Fibroblast of lung (primary cell): ENCODE measurements at places on chromosomes 3 and 15. TPM values are rescaled to one million over a fixed set of nuclear protein-coding genes. Genes with fewer than 3 reads are reported as not detected.

- peak; percentile 43 for DNase-seq
- H3K27ac ChIP-seq = no peak overlapping the region
- H3K36me3 ChIP-seq = no peaks in the 10 kb centered on the region
- no peaks in the 10 kb centered on the region for H3K27me3 ChIP-seq
Observed at GRCh38 chr3:78878011-78878410, 889.8 kb downstream of the ROBO1 start.

- H3K27me3 ChIP-seq = no peaks in the 10 kb centered on the region
- H3K4me1 ChIP-seq = peaks cover 11% of the 10 kb centered on the region
- DNase-seq = peak; percentile 41
- H3K27ac ChIP-seq = no peak overlapping the region
- no peak overlapping the region for H3K4me3 ChIP-seq
Observed at GRCh38 chr3:171349392-171349791, 110.8 kb downstream of the TNIK start.

DNA sequence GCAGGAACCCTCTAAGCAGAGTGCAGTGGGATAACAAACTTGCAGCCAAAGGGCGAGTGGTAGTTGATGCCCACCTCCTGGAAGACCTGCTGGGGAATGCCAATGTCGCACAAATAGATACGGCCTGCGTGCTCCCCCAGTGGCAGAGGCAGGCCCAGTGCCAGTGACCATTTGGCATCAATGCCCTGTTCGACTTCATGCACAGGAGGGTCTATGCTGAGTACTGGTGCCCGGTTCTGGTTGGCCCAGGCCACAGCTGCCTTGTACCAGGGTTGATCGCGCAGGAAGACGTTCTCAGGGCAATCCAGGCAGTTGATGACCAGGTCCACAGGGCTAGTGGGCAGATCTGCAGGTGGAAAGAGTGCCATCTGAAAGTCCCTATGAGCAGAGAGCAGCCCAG, 17.0 kb downstream of the CLK3 start:
- H3K27me3 ChIP-seq = no peaks in the 10 kb centered on the region
- H3K36me3 ChIP-seq = peaks cover 25% of the 10 kb centered on the region
- no peak overlapping the region for H3K4me3 ChIP-seq
- no peak overlapping the region for H3K27ac ChIP-seq
- H3K4me1 ChIP-seq = no peaks in the 10 kb centered on the region

DNA sequence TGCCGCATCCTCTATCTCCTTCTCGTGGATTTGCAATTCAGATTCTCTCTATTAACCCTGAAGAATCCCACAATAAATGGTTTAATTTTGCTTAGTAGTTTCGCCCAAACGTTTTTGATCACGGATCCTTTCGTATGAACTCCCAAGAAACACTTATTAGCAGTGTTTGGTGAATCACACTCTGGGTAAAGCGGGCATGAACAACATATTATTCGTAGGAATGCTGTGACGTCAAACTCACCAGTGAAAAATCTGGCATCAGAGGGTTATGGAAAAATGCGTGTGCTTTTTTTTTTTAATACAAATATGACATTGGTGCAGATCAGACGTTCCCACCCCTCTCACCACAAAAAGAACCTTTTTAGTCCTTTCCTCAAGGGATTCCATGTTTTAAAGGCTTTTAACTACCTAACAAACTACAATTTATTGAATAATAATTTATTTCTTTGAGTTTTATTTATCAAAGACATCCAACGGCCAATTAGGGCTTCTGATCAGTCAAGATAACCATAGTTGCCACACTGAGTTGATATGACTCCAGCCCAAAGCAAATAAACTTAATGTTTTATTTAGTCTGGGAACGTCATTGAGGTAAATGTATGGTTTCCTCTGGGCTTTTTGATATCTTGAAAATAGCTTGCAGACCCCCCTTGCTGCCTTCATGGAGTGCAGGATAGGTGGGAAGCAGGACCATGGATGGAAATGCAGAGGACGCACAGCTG, 45.5 kb upstream of the CGNL1 start:
- no peaks in the 10 kb centered on the region for H3K27me3 ChIP-seq
- no peak overlapping the region for H3K27ac ChIP-seq
- H3K36me3 ChIP-seq = no peaks in the 10 kb centered on the region
- DNase-seq = peak; percentile 84

DNA sequence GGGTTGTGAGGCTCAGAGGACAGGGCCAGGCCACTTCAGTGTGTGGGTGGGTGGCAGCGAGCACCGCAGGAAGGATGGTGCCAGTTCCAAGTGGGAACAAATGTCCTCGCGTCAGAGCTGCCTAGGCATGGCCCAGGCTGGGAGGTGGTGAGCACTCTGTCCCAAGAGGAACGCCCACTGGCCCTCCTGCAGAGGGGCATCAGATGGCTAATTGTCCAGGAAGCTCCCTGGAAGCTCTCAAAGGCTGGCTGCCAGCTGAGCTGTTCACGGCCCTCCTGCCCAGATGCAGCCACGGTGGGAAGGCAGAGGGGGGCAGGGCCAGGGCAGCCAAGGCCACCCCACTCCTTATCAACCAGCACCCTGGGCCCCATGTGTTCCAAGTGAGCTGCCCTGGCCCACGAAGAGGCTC, 55.2 kb downstream of the IQSEC1 start:
- no peak overlapping the region for H3K4me3 ChIP-seq
- no peak overlapping the region for H3K27ac ChIP-seq
- no peaks in the 10 kb centered on the region for H3K27me3 ChIP-seq

DNA sequence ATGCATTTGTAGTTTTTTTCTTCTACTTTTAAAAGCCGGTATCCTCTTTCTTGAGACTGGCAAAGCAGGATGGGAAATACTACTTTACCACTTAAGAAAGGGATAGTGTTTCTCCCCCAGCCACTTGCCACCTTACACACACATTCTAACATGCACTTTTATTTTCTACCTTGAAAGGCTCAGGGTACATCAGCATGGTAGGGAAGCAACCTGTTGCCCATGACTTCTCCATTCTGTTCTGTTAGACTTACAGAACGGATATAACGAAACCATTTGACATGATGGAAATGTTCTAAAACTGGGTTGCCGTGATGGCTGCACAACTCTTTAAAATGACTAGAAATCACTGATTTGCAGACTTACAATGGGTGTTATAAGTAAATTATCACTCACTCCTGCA, 405.5 kb downstream of the SHQ1 start:
- DNase-seq = no peak
- H3K4me3 ChIP-seq = no peak overlapping the region
- H3K36me3 ChIP-seq = peaks cover 1% of the 10 kb centered on the region

GRCh38 chr3:197216169-197216860, 82.1 kb downstream of the DLG1 start:
- H3K27ac ChIP-seq = peak overlapping the region; percentile 47
- H3K27me3 ChIP-seq = no peaks in the 10 kb centered on the region
- H3K4me3 ChIP-seq = no peak overlapping the region
- peak; percentile 85 for DNase-seq

DNA sequence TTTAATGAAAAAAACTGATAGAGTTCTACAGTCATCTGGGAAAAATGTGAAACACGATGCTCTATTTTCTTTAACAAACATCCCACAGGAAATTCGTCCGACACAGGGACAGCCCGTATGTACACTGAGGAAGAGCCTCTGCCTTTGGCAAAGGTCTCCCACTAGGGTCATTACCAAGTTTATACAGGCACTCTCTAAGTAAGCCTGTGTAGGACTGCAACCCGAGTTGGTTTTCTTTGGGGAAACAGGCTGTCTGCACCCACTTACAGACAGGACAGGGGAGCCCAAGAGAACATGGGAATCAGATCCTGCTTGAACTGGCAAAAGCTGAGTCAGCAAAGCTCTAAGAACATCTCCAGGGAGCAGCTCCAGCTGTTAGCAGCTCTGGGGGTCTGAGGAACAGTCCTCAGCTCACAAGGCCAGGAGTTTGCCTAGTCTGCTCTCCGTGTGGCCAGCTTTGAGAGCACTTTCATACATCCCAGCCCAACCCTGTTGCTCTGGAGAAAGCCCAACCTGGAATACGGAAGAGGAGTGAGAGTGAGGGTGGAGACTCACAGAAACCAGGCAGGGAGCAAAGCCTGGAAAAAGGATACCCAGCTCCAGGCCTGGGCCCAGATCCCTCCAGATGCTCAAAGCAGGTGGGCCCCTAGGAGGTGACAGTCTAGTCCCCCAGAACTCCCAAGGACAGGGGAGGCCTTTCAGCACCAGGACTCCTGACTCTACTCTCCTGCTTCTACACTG, 1.9 kb downstream of the TBC1D2B start:
- peaks cover 23% of the 10 kb centered on the region for H3K4me1 ChIP-seq
- H3K27me3 ChIP-seq = no peaks in the 10 kb centered on the region

GRCh38 chr15:84799511-84800187, 17.5 kb upstream of the ALPK3 start:
- DNase-seq = no peak
- H3K4me1 ChIP-seq = no peaks in the 10 kb centered on the region
- H3K27ac ChIP-seq = no peak overlapping the region
- no peak overlapping the region for H3K4me3 ChIP-seq

Gene SLC24A5
- not detected in 2 replicates for total RNA-seq

Gene REC114
- not detected in 2 replicates for total RNA-seq

Gene ACOX2
- total RNA-seq = 17.7 and 20.5 TPM in 2 replicates

Gene GPR15
- under 0.01 TPM in 1 of 2 replicates, not detected in the other for total RNA-seq
